ENCODE measurements at places on chromosomes 3 and 15.

DNA sequence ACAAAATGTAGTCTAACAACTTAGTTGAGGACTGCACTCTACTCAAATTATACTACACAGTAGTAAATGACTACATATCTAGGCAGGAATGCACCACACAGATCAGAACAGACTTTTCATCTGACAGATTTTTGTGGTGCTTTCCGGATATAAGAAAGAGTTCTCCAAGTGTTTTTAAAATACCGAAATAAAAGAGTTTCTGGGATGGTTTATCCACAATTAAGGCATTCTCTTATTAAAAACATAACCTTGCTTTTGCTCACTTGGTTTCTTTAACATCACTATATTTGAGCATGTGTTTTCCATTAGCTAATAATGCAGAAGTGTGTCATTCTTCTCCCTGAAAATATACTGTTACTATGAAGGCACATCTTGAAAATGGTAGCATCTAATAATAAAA is 132.9 kb downstream of the MAGI1 start:
- no peaks in the 10 kb centered on the region for H3K27me3 ChIP-seq
- no peak overlapping the region for H3K4me3 ChIP-seq
- no peak overlapping the region for H3K27ac ChIP-seq
- no peaks in the 10 kb centered on the region for H3K36me3 ChIP-seq
- H3K4me1 ChIP-seq: no peaks in the 10 kb centered on the region

GRCh38 chr15:27592036-27592760 is 506.9 kb downstream of the OCA2 start:
- H3K4me3 ChIP-seq: no peak overlapping the region
- no peaks in the 10 kb centered on the region for H3K27me3 ChIP-seq
- H3K27ac ChIP-seq: no peak overlapping the region
- H3K4me1 ChIP-seq: no peaks in the 10 kb centered on the region
- no peaks in the 10 kb centered on the region for H3K36me3 ChIP-seq

GRCh38 chr15:51097553-51098330 is 3.0 kb upstream of the TNFAIP8L3 start:
- H3K27ac ChIP-seq: no peak overlapping the region
- H3K4me1 ChIP-seq: peaks cover 10% of the 10 kb centered on the region
- peaks cover 9% of the 10 kb centered on the region for H3K27me3 ChIP-seq
- H3K36me3 ChIP-seq: no peaks in the 10 kb centered on the region
- no peak for DNase-seq

DNA sequence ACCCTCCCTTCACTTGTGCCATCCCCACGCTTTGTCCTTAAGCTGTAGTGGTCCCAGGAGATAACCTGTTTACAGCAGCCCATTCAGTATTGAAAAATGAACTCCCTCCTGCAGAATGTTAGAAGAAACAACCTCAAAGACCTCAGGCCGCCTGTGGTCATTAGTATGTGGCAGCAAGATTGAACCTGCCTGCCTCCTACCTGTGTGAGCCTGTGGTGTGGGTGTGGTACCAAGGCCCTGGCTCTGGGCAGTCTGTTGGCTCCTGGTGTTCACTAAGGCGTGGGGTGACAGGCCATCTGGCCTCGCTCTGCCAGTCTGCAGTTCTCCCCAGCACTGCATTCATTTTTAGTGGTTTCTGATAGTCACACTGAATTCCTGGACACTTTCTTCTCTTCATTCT is 21.0 kb downstream of the LSM3 start:
- H3K4me3 ChIP-seq: no peak overlapping the region
- peaks cover 22% of the 10 kb centered on the region for H3K36me3 ChIP-seq
- no peak overlapping the region for H3K27ac ChIP-seq
- H3K4me1 ChIP-seq: no peaks in the 10 kb centered on the region
- H3K27me3 ChIP-seq: no peaks in the 10 kb centered on the region

- H3K27ac ChIP-seq: no peak overlapping the region
- no peak for DNase-seq
- H3K4me1 ChIP-seq: no peaks in the 10 kb centered on the region
- H3K4me3 ChIP-seq: no peak overlapping the region
Measured at GRCh38 chr3:45241206-45241605, 15.1 kb upstream of the TMEM158 start.

DNA sequence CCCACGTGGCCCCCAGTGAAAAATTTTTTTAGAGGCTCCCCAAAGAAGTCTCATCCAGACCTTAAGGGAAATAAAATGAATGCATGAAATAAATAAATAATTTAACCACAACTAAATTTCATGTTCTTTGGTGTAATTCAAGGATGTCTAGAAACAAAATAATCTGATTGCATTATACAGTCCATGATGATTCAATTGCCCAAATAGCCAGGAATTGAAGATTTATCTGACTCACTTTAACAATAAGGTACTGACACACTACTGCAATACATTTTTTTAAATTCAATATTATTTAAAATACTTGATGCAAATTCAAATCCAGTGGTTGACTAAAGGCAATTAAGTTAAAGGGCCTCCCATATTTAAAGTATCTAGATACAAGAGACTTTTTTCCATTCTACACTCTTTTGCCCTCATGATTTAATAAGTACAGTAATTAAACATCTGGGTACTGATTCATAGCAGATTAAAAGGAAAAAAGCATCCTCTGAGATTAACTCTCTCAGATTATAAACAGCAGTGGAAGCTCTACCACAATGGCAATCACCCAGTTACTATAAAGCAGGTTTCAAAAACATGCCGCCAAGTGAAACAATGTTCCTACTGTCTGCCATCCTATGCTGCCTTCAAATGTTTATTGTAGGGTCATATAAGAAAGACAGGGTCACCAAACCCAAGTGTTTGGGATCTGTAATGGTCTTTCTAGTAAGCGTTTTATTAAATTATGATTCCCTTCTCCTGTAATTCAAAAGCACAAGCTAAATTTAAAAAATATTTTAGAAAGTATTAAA is 9.9 kb downstream of the UQCC5 start:
- H3K27me3 ChIP-seq: no peaks in the 10 kb centered on the region
- no peak for DNase-seq
- no peak overlapping the region for H3K27ac ChIP-seq
- H3K4me3 ChIP-seq: no peak overlapping the region
- H3K36me3 ChIP-seq: peaks cover 34% of the 10 kb centered on the region
- H3K4me1 ChIP-seq: no peaks in the 10 kb centered on the region

GRCh38 chr15:64693134-64693533 is 82.3 kb downstream of the RBPMS2 start:
- H3K27me3 ChIP-seq: no peaks in the 10 kb centered on the region
- H3K4me1 ChIP-seq: peaks cover 6% of the 10 kb centered on the region
- H3K27ac ChIP-seq: no peak overlapping the region
- no peak overlapping the region for H3K4me3 ChIP-seq
- no peak for DNase-seq

DNA sequence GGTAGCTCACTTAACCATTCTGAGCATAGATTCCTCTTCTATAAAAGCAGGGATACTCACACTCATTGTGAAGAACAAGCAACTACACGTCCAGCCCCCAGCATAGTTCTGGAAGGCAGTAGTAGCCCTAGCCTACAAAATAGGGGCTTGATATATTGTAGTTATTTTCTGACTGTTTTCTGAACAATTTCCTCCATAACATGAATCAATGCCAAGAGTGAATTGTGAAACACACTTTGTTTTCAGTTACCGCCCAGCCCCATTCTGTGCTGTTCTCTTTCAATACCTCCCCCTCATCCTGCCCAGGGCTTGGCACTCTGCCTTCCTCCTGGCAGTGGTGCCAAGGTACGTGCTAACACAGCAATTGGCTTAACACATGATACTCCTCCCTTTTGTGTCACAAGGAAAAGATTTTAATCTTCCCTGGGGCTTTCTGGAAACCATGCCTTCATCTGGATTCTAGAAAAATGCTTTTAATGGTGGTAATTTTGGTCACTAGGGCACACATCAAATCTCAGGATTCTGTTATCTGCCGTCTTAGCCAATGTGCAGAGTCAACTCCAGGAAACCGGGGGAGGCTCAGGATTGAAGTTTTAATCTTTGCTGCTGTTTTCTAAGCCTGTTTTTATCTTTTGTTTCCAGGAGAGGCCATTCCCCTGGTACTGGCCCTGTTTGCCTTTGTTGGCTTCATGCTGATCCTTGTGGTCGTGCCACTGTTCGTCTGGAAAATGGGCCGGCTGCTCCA is 37.2 kb downstream of the IL20RB start:
- no peaks in the 10 kb centered on the region for H3K27me3 ChIP-seq
- H3K36me3 ChIP-seq: no peaks in the 10 kb centered on the region
- no peak overlapping the region for H3K4me3 ChIP-seq

- H3K36me3 ChIP-seq: no peaks in the 10 kb centered on the region
- H3K27ac ChIP-seq: no peak overlapping the region
- no peak overlapping the region for H3K4me3 ChIP-seq
- DNase-seq: no peak
- H3K27me3 ChIP-seq: no peaks in the 10 kb centered on the region
- H3K4me1 ChIP-seq: no peaks in the 10 kb centered on the region
Measured at GRCh38 chr15:35123743-35124142, 38.6 kb upstream of the NANOGP8 start.

- no peaks in the 10 kb centered on the region for H3K36me3 ChIP-seq
- no peak overlapping the region for H3K27ac ChIP-seq
- no peaks in the 10 kb centered on the region for H3K4me1 ChIP-seq
- no peak overlapping the region for H3K4me3 ChIP-seq
- no peak for DNase-seq
Measured at GRCh38 chr3:150372320-150372719, 35.8 kb upstream of the TSC22D2 start.

DNA sequence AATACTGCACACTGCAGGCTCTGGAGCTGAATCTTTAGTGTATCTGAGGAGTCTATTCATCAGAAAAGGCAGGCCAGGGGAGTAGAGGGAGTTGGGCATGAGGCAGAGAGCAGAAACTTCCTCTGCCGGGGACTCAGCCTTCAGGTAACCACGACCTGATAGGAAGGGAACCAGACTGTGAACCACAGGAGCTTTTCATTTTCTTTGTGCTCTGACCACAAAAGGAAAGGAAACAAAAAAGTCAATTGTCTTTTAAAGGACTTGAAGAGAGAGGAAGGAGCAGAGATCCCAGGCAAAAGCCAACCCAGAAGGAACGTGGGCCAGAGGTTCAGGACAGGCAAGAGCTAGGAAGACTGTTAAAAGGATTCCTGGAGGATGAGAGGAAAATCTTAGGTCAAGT is 573.3 kb downstream of the EPHB1 start:
- H3K4me3 ChIP-seq: no peak overlapping the region
- no peak overlapping the region for H3K27ac ChIP-seq
- no peaks in the 10 kb centered on the region for H3K27me3 ChIP-seq
- H3K36me3 ChIP-seq: no peaks in the 10 kb centered on the region

- no peak for DNase-seq
- peaks cover 11% of the 10 kb centered on the region for H3K4me1 ChIP-seq
- no peak overlapping the region for H3K4me3 ChIP-seq
- no peak overlapping the region for H3K27ac ChIP-seq
- no peaks in the 10 kb centered on the region for H3K27me3 ChIP-seq
Measured at GRCh38 chr3:51398595-51399310, 7.7 kb downstream of the RBM15B start.

GRCh38 chr3:163879172-163879571 is 1199.1 kb downstream of the SI start:
- no peak overlapping the region for H3K27ac ChIP-seq
- no peak overlapping the region for H3K4me3 ChIP-seq
- no peak for DNase-seq
- H3K27me3 ChIP-seq: no peaks in the 10 kb centered on the region

- DNase-seq: no peak
- no peaks in the 10 kb centered on the region for H3K4me1 ChIP-seq
- H3K27me3 ChIP-seq: no peaks in the 10 kb centered on the region
- H3K4me3 ChIP-seq: no peak overlapping the region
- H3K27ac ChIP-seq: no peak overlapping the region
Measured at GRCh38 chr3:36959821-36960220, 15.0 kb upstream of the TRANK1 start.

DNA sequence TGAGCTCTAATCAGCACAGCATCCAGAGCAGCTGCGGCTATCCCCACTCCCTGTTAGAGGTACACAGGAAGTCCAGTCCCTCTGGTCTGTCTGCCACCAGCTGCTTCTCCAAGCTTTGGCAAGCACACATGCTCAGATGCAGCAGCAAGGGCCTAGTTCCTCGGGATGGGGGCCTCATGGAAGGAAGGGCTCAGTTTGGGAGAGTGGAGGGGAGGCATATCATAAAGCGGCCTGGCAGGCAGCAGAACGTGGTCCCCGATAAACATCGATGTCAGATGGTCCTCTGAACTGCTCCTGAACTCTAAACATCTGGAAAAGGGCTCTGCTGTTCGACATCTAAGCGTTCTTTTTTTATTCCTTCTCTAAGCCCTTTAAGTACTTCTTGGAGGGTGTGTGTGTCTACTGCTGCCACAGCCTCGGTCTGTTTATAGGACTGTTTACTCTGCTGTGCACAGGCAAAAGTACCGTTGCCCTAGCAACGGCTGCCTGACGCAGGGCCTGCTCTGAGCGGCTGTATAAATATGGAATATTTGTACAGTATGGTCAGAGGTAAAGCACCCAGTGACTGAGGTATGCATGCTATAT is 74.6 kb downstream of the PRICKLE2 start:
- H3K4me3 ChIP-seq: no peak overlapping the region
- no peaks in the 10 kb centered on the region for H3K36me3 ChIP-seq
- no peaks in the 10 kb centered on the region for H3K27me3 ChIP-seq
- no peak overlapping the region for H3K27ac ChIP-seq
- no peak for DNase-seq
- no peaks in the 10 kb centered on the region for H3K4me1 ChIP-seq

- no peak for DNase-seq
- peaks cover 11% of the 10 kb centered on the region for H3K4me1 ChIP-seq
- no peak overlapping the region for H3K4me3 ChIP-seq
- no peaks in the 10 kb centered on the region for H3K36me3 ChIP-seq
- H3K27ac ChIP-seq: no peak overlapping the region
Measured at GRCh38 chr15:78129077-78129750, 2.0 kb downstream of the CIB2 start.

- H3K4me1 ChIP-seq: no peaks in the 10 kb centered on the region
- H3K27ac ChIP-seq: no peak overlapping the region
- no peak overlapping the region for H3K4me3 ChIP-seq
- no peaks in the 10 kb centered on the region for H3K36me3 ChIP-seq
- DNase-seq: no peak
Measured at GRCh38 chr3:102599819-102600576, 165.2 kb downstream of the ZPLD1 start.

- no peak overlapping the region for H3K4me3 ChIP-seq
- H3K27me3 ChIP-seq: no peaks in the 10 kb centered on the region
- no peaks in the 10 kb centered on the region for H3K4me1 ChIP-seq
Measured at GRCh38 chr15:36644191-36644896, 64.9 kb downstream of the CDIN1 start.

- no peaks in the 10 kb centered on the region for H3K36me3 ChIP-seq
- no peak overlapping the region for H3K4me3 ChIP-seq
- H3K4me1 ChIP-seq: no peaks in the 10 kb centered on the region
- no peaks in the 10 kb centered on the region for H3K27me3 ChIP-seq
Measured at GRCh38 chr3:40979962-40980361, 219.3 kb upstream of the CTNNB1 start.

GRCh38 chr15:66848116-66848515 is 146.1 kb downstream of the SMAD6 start:
- no peak overlapping the region for H3K27ac ChIP-seq
- H3K27me3 ChIP-seq: peaks cover 8% of the 10 kb centered on the region
- no peak for DNase-seq
- H3K4me1 ChIP-seq: no peaks in the 10 kb centered on the region
- no peak overlapping the region for H3K4me3 ChIP-seq

DNA sequence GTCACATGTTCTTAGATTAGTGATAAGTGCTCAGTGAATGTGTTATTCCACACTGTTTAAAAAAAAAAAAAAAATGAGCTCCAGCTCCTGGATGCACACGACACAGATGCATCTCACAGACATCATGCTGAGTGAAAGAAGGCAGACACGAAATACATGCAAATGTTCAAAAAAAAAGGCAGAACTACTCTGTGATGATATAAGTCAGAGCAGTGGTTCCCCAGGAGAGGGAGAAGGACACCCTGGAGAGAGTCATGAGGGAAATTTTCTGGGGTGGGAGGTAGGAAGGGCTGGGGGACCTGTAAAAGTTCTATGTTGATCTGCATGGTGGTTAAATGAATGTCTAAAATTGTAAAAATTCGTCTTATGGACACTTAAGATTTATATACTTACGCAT is 4.3 kb downstream of the CSRNP1 start:
- H3K4me1 ChIP-seq: peaks cover 68% of the 10 kb centered on the region
- no peak for DNase-seq
- H3K4me3 ChIP-seq: peak overlapping the region; percentile 36
- no peaks in the 10 kb centered on the region for H3K27me3 ChIP-seq

Data from effector memory CD4-positive, alpha-beta T cell (primary cell).